Fibroblast of the aortic adventitia (primary cell): ENCODE measurements at places on chromosomes 5 and 9. TPM values are rescaled to one million over a fixed set of nuclear protein-coding genes. Genes with fewer than 3 reads are reported as not detected.

Gene SAXO1
- total RNA-seq = 0.08 and 0.18 TPM in 2 replicates

Gene FOXD4L5
- total RNA-seq = under 0.01 TPM in 1 of 2 replicates, not detected in the other

Gene NR2F1-AS1
- total RNA-seq = 11.8 and 23.7 TPM in 2 replicates

Gene ZNF782
- total RNA-seq = 2.3 and 7.1 TPM in 2 replicates

Gene PCDHB13
- 0.27 and 0.65 TPM in 2 replicates for total RNA-seq

Gene DENND1A
- total RNA-seq = 13.1 and 27.7 TPM in 2 replicates

Gene MLANA
- total RNA-seq = not detected in 2 replicates

Gene NUTM2G
- not detected in 2 replicates for total RNA-seq

Gene SMIM32
- total RNA-seq = not detected in 2 replicates

Gene ATG12
- 88.2 and 105 TPM in 2 replicates for total RNA-seq

Gene GLDC
- total RNA-seq = 0.65 and 1.8 TPM in 2 replicates

Gene ASPN
- 14.6 and 65.8 TPM in 2 replicates for total RNA-seq

Gene SPAG8
- total RNA-seq = 0.81 and 3.3 TPM in 2 replicates

Gene SLC46A2
- total RNA-seq = not detected in 2 replicates

Gene SYK
- not detected in 2 replicates for total RNA-seq

Gene FGF18
- total RNA-seq = 0.54 TPM in 1 of 2 replicates, not detected in the other

Gene KCNN2
- not detected in 2 replicates for total RNA-seq
